ENCODE measurements at places on chromosomes 1 and 21.

GRCh38 chr1:192601567-192601966 is 26.0 kb downstream of the RGS1 start:
- no peak for DNase-seq

DNA sequence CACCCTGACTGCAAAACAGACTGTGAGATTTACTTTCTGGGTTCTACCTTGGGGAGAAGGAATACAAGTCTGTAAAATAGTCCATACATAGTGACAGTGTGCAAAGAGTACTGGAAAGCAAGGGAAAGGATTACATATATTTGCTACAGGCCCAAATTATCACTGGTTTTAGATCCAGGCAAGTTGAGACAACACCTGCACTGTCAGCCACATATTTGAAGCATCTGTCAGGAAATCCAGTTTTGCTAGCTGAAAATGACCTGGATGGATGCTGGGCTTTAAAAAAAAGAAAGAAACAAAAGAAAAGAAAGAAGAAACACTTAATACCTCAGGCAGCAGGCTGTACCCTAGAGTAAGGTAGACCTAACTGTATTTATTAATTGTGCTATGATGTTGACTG is 23.9 kb upstream of the SPRR2G start:
- DNase-seq: no peak

- no peak for DNase-seq
These were observed 386.1 kb downstream of the KCNH1 start for GRCh38 chr1:210747890-210748289.

DNA sequence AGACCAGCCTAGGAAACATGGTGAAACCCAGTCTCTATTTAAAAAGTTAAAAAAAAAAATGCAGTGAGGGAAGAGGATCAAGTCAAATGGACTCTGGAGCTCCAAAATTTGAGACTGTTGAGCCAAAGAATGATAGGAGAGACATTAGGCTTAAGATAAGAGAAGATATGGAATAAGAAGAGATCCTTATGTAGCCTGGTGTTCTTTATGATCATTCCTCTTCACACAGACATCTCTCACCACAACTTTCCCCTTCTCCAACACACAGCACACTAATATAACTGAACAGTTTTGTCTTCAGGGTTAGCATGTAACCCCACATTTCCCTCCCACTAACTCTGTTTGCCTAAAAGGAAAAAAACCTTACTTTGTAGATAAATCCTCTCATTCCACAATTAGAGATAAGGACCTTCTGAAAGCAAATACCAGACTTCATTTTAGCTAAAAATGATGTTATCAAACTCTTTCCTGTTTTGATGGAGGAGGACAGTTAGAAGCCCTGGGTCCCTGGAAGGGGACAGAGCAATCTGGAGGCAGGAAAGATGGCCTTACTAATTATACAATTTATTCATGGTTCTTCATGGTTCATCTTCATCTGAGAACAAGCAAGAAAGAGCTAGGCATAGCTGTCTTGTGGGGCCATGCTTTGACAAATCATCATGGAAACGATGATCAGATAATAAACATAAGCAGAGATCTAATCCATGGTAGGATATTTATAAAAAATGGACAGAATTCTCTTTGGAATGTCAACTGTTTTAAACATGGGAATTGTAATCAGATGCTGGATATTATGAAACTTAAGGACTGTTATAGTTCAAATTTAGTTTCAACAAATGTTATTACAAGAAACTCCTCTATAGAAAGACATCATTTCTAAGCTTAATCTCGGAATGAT is 96.7 kb upstream of the S1PR1 start:
- DNase-seq: no peak

- DNase-seq: no peak
These were observed 33.3 kb downstream of the DNTTIP2 start for GRCh38 chr1:93845538-93846205.

- no peak for DNase-seq
These were observed 24.6 kb upstream of the ZNF648 start for GRCh38 chr1:182086136-182086535.

DNA sequence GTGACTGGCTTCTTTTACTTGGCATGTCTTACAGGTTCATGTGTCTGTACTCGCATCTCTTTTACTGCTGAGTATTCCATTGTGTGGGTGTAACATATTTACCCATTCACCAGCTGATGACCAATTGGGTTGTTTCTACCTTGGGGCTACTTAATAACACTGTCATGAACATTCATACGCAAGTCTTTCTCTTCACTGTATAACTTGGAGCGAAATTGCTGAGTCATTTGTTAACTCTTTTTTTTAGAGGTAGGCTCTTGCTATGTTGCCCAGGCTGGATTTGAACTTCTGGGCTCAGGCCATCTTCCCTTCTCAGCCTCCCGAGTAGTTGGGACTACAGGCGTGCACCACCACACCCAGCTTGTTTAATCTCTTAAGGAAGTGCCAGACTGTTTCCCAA is 6.5 kb downstream of the PYCR2 start:
- DNase-seq: no peak

DNA sequence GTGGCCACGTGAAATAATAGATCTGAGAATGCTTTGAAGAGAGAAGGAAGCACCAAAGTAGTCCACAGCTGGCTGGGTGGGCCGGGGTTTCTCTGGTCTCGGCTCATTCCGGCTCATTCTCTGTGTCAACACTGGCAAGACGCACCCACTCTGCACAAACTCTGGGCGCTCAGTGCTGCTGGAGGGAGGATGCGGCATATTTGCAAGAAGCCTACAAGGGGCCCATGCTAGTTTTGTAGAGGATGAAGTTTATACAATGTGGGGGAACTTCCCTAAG is 28.8 kb upstream of the TMPRSS2 start:
- DNase-seq: no peak

DNA sequence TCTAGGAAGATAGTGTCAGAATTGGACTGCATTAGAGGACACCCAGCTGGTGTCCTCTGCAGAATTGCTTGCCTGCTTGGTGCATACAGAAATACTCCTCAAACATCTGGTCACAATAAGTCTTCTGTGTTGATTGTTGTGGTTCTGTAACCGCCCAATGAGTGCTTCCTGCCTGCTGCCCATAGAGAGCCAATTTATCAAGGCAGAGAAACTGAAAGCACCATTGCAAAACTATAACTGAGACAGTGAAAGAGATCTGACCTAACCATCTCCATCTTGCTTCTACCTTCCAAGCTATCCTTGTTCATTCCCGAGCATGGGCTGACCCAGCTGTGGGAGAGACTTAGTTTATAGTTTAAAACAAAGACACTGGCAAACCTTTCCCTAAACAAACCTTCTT is 462.4 kb upstream of the RGS18 start:
- no peak for DNase-seq

DNA sequence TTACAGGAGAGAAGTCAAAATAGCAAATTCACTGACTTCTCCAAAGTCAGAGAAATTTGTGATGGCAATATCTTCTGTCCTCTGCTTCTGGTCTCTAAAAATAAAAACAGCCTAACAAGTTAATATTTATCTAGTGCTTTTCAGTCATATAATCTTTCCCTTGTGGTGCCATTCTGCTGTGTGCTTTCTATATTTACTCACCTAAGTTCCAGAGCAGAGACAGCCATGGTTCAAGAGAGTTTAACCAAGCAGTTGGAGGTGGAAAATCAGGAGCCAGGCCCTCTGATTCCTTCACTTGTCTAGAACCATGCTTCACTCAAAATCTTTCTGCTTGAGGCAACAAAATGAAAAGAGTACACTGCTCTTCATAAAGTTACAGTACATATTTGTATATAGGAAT is 39.3 kb downstream of the BRINP2 start:
- no peak for DNase-seq

DNA sequence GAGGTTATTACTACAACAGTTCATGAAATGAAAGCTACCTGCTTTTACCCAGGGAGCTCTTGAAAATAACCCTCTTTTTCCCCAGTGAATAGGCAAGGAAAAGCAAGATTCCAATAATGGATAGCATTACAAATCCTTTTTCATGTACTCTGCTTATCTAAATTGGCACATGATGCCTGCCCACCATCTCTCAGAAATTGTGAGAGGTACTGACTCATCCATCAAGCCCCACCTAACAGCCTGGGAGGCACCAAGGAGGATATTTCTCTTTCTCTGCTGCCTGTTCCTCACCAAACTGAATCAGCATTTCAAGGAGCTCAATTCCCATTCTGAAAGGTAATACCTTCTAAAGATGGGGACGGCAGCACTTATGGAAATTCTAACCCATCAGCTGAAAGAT is 34.4 kb downstream of the PALMD start:
- no peak for DNase-seq

DNA sequence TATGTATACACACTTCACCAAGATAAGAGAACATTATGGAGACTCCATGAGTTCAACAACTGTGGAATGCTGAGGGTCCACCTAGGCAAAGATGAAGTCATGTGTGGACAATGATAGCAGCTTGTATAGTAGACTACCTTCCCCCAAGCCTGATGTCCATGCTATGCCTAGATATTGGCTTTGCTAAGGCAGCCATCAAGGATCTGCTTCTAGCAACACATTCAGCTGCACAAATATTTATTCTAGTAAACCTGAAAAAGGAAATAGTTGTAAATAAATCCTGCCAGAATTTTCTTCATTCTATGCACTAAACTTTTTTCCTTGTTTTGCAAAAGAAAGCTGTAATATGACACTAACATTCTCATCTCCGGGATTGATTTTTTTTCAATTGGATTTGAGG is 7.0 kb upstream of the LPAR3 start:
- DNase-seq: no peak
